ENCODE measurements at places on chromosomes 4 and X.

GRCh38 chr4:55635282-55635681 is 816 bp downstream of the NMU start:
- no peak for DNase-seq

DNA sequence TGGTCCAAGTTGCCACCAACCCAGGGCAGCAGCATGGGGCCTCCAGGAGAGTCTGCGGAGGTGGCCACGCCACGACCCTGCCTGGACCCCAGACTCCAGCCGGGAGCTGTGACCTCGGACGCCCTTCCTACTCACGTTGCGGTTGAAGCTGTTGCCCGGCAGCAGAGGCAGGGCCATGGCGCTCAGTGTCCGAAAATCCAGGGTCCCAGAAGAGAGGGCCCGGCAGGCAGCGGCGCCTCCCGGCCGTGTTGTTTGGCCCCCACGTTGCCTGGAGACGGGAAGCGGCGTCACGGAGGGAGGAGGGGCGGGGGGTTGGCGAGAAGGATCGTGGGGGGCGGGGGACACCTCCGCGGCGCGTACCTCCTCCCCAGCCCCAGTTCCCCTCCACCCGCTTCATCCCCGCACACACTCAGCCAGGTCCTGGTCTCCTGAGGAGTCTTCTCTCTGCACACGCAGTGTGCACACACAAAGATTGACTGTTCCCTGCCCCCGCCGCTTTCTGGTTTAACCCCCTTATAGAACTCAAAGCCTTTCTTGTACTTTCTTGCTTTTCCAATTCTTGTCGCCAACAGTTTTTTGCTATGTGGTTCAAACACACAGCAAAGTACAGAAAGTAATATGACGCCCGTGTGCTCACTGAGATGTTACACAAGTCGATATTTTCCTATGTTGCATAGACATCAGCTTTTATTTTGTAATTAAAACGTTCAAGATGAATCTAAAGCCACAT is at the start of gene EFHC2:
Gene EFHC2 (minus strand): TSS at position 261 of the 730 bp plus-strand sequence. CDS start 84 bp downstream, at position 177.
- DNase-seq = no peak

GRCh38 chr4:53514509-53514908 is 76.8 kb downstream of the LNX1 start:
- no peak for DNase-seq

- no peak for DNase-seq
Observed at GRCh38 chr4:42442601-42443000, 45.3 kb downstream of the SHISA3 start.

- DNase-seq = peak; percentile 86
Observed at GRCh38 chrX:106481341-106481740, 130.4 kb upstream of the RADX start.

GRCh38 chr4:188221090-188221489 is 81.8 kb downstream of the TRIML1 start:
- no peak for DNase-seq

GRCh38 chr4:13922459-13922858 is 294.9 kb upstream of the BOD1L1 start:
- DNase-seq = no peak

DNA sequence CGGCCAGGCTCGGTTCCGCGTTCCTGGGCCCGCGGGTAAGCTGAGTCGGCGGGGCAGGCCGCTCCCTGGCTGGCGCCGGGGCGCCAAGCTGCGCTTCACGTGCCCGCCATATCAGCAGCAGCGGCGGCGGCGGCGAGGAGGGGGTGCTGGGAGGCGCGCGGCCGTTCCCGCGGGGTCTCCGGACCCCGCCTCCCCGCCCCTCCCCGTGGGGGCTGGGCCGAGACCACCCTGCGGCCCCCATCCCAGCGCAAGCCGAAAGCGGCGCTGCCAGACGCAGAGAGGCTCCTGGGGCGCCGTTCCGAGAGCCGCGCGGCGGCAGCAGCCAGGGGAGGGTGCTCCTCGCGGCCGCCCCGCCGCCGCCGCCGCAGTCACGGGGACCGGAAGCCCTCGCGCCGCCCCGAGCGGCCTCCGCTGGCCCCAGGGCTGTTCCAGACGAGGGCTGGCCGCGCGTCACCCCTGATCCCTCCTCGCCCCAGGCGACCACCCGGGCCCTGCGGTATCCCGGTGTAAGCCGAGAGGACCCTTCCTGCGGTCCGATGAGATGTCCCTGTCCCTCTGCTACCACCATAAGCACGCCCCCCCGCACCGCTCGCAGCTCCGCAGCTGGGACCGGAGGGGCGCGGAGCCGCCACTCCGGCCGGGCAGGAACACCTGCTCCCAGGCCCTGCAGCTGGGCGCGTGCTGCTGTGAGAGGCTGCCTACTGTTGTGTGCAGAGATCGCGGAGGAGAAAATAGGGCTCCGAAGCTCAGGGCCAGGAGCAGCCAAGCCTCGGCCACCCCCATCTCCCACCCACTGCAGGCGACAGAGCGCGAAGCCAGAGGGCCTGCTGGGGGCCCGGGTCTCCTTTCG is 7.5 kb upstream of the BCOR start:
- DNase-seq = peak; percentile 35

- peak; percentile 91 for DNase-seq
Observed at GRCh38 chrX:48574270-48575266, at the start of gene RBM3. Gene RBM3, plus strand, starts transcription at chrX:48574484. Its CDS starts 697 bp downstream, at chrX:48575181.

DNA sequence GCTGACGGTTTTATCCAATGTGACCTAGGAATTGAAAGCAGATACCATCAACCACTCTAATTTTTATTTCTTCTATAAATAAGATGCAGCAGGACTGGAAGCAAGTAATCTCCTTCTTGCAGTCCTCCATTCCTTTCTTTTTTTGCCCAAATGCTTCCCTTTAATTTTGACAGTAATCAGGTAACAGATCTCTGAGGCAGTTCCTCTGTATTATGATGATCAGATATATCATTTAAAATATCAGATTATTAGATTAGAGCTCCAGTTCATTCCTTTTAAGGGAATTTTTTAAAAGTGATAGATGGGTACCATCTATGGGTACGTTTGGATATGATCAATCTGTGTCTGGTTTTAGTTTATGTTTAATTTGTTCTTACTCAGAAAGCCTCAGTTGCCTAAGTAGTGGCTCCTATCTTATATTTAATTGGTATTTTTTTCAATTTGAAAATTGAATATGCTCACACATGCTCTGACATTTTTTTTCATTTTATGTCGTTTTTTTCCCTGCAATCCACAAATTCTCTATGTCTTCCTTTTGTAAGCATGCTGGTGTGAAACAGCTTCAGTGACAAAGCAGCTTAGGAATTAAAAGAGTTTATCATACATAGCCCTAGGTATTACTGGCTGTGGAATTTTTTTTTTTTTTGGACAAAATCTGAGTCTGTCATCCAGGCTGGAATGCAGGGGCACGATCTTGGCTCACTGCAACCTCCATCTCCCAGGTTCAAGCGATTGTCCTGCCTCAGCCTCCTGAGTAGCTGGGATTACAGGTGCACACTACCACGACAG is 73.7 kb upstream of the ANK2 start:
- no peak for DNase-seq

DNA sequence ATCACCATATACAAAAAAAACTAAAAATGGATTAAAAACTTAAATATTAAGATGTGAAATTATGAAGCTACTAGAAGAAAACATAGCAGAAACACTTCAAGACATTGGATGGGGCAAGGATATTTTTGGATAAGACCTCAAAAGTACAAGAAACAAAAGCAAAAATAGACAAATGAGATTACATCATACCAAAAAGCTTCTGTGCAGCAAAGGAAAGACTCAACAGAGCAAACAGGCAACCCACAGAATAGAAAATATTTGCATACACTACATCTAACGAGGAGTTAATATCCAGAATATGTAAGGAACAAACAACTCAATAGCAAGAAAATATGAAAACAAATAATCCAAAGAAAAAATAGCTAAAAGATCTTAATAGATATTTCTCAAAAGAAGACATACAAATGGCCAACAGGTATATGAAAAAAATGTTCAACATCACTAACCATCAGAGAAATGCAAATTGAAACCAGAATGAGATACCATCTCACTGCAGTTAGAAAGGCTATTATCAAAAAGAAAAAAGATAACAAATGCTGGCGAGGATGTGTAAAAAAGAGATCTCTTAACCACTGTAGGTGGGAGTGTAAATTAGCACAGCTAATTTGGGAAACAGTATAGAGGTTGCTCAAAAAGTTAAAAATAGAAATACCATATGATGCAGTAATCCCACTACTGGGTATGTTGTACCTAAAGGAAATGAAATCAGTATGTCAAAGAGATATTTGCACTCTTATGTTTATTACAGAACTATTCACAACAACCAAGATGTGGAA is 17.8 kb upstream of the LRCH2 start:
- no peak for DNase-seq

DNA sequence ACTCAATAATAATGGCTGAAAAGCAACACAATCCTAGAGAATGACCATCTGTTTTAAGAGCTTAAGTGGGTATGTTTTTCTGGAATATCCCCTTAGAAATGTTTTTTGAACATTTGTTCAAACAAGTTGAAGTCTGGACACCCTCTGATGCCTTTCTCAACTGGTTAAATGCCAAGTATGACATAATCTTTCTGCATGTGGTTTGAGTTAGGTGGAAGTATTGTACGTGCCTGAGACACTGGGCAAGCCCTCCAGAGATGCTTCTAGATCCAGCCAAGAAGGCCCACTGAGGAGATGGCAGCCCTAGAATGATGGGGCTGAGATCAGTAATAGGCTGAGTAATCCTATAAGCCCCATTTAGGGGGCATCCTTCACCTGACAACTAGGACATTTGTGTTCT is 493.1 kb downstream of the MAGEE1 start:
- no peak for DNase-seq

DNA sequence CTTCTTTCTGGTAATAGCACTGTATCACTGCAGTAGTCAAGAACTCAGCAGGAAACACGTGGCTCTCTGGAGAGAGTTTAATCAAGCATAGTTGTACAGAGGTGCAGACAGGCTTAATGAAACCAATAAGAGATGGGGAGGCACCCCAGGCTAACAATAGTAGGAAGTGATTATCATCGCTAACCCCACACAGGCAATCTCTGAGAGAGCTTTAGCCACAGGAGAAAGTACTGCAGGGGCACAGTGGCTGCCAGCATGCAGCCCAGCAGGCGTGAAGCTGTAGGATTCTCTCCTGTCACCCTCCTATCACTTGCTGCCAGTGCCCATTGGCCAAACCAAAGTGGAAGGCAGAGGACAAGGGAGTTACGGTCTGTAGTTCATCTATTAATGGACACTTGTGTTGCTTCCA is 450.0 kb upstream of the RASGEF1B start:
- no peak for DNase-seq

GRCh38 chr4:175772170-175772705 is 39.8 kb downstream of the GPM6A start:
- no peak for DNase-seq

GRCh38 chrX:9767375-9767774 is 1.7 kb upstream of the GPR143 start:
- no peak for DNase-seq

GRCh38 chr4:186537843-186538521 is 17.4 kb downstream of the MTNR1A start:
- no peak for DNase-seq

- peak; percentile 43 for DNase-seq
Observed at GRCh38 chrX:3143043-3143799, 102.0 kb downstream of the ARSF start.

- no peak for DNase-seq
Observed at GRCh38 chr4:75892508-75892907, 9.7 kb downstream of the PPEF2 start.

- DNase-seq = no peak
Observed at GRCh38 chr4:13261486-13262257, 222.5 kb downstream of the RAB28 start.

GRCh38 chrX:140360924-140361323 is 143.9 kb downstream of the SOX3 start:
- no peak for DNase-seq

- DNase-seq = no peak
Observed at GRCh38 chrX:14758029-14758491, 114.8 kb downstream of the FANCB start.

DNA sequence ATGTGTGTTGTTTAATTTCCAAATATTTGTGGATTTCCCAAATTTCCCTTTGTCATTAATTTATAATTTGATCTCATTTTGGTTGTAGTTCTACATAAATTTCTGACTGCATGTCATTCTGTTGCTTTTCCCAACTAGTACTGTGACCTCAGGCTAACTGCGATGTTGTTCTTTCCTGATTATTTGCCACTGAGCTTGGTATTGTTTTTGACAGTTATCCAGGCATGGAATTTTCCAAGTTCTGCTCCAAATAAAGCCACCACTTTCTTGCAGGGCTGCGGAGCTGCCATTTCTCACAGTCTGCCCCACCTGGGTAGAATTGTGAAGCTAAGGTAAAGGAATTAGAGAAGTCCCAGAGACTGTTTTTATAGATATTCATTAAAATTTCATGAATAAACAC is 328.8 kb downstream of the ZNF674 start:
- DNase-seq = no peak

- no peak for DNase-seq
Observed at GRCh38 chr4:26780539-26780938, 80.1 kb upstream of the STIM2 start.

- no peak for DNase-seq
Observed at GRCh38 chr4:5960252-5960880, 57.9 kb downstream of the C4orf50 start.

GRCh38 chr4:112251019-112251643 is 19.5 kb downstream of the AP1AR start:
- peak; percentile 33 for DNase-seq

- no peak for DNase-seq
Observed at GRCh38 chr4:168131196-168131595, 38.9 kb downstream of the ANXA10 start.

- DNase-seq = no peak
Observed at GRCh38 chr4:53281438-53281837, 84.4 kb downstream of the SCFD2 start.

GRCh38 chrX:20547611-20548051 is 280.9 kb upstream of the RPS6KA3 start:
- peak; percentile 44 for DNase-seq

DNA sequence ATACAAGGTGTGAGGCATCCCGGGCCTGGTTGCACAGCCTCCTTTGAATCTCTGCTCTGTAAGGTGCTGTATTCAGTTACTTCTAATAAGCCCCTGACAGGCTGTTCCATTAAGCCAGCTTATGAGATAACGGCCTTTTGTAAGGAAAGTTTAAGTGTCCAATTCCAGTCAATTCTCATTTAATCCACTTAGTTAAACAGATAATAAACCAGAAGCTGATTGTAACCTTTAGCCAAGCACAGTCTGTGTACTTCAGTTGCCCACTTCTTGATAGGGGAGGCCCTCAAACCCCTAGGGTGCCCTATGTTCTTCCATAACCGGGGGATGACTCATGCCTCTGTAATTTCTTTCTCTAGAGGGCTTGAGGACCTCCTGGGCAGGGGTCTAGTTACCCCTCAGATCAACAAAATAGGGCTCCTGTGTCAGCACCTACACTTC is 63.4 kb downstream of the RASL11B start:
- DNase-seq = no peak

GRCh38 chrX:21885568-21885967 is 29.8 kb downstream of the YY2 start:
- DNase-seq = no peak

- DNase-seq = no peak
Observed at GRCh38 chrX:2647627-2648026, 43.5 kb upstream of the CD99 start.

GRCh38 chr4:28388471-28388870 is 1527.8 kb downstream of the STIM2 start:
- no peak for DNase-seq

- DNase-seq = no peak
Observed at GRCh38 chr4:55323375-55323774, 22.7 kb upstream of the SRD5A3 start.

Measured in RKO (cell line).